Parietal lobe (tissue), 2 donors: ENCODE measurements at places on chromosomes 2 and 18. TPM values are rescaled to one million over a fixed set of nuclear protein-coding genes. Genes with fewer than 3 reads are reported as not detected.

MC2R gene
- not detected for total RNA-seq

IL37 gene
- not detected for total RNA-seq

C2orf66 gene
- 1.3 TPM for total RNA-seq

CIAO1 gene
- total RNA-seq, result 93.9 TPM

RNF152 gene
- total RNA-seq, result 82.9 TPM

CLEC4F gene
- not detected for total RNA-seq

SLC5A7 gene
- total RNA-seq, result 1.3 TPM

NEU2 gene
- not detected for total RNA-seq

TWIST2 gene
- not detected for total RNA-seq

SMIM21 gene
- total RNA-seq, result not detected
